Right forelimb (tissue), 1 donor: ENCODE measurements at places on chromosomes 5 and 9.

- DNase-seq = no peak
Measured at GRCh38 chr5:138595180-138595795, 20.1 kb upstream of the HSPA9 start.

DNA sequence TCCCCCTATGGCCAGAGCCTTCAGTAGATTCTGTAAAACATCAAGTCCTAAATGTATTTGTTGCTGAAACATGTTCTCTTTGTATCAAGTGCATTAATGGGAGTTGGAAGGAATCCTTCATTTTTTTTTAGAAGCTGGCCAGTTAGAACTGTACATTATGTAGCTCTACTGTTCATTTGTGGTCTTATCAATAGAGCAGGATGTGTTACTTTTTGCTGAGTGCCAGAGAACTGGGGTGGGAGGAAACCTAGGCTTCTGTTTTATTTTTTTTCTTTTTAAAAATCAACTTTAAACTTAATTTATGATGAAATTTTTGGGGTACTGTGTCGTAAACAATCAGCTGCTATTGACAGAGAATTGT, 5.1 kb downstream of the PIP5K1B start:
- no peak for DNase-seq

DNA sequence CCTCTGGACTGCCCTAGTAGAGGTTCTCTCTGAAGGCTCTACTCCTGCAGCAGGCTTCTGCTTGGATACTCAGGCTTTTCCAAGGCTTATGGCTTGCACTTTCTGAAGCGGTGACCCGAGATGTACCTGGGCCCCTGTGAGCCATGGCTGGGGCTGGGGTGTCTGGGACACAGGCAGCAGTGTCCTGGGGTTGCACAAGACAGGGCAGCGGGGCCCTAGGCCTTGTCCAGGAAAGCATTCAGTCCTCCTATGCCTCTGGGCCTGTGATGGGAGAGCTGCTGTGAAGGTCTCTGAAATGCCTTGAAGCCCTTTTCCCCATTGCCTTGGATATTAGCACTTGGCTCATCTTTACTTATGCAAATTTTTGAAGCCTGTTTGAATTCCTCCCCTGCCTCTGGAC, 192.2 kb downstream of the YTHDC2 start:
- DNase-seq = no peak

DNA sequence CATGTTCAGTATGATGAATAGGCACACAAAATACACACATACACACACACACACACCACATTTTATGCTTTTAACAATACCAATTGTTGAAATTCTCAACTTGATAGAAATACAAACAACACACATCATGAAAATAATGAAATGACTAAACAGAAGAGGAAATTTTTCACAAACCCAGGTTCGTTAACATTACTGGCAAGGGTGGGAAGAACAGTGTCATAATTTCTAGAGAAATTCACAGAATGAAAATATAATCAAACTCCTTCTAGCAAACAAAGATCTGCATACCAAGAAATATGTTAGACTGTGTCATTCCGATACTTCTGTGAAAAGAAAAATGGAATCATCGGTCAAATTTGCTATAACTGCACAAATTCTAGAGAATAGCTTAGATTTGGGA, 41.9 kb downstream of the ST8SIA4 start:
- DNase-seq = no peak

DNA sequence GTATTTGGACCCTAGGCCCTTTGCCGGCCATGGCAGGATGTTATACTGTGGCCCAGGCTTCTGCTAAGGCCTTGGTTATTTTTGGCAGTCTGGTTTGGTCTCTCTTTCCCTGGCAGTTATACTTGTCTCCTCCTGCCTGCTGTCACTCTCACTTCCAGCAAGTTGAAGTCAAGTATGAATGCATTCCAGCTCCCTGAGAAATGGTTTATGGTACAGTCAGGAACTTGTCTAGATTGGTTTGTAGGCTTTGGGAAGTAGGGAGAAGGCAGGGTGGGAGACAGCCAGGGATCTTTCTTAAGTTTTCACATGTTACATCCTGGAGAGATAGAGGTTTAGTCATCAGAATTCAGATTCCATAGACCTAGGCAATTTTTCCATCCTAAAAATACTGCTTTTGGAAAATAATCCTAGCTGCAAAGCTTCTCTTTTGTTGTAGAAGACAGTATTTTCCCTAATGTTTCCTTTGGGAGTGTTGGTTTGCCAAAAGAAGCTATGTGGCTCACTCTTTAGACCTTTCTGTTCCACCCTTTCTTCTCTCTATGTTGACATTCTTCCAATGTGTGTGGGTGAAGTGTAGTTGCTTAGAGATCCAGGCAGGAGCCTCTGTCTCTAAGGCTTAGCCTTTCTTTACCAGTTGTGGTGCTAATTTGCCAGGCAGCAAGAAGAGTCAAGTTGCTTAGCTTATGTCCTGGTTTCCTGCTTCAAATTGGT, 2.5 kb upstream of the KDM3B start:
- DNase-seq = no peak

DNA sequence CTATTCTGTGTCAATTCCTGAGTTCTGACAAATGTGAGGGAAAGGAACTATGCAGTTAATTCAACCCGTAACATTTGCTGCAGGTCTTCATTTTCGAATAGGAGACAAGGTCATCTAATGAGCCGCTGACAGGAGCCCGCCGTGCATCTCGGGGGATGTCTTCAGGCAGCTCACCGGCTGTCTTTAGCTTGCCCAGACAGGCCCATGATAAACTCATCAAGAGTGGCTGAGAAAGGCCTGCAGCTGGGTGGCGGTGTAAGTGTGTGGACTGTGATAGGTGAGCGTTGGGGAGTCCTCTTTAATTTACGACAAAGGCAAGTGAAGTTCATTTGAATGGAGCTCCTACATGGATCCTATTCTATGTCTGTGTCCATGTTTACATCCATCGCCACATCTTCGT, 190.5 kb downstream of the ADCY2 start:
- no peak for DNase-seq

- no peak for DNase-seq
Measured at GRCh38 chr9:7067169-7067568, 309.4 kb downstream of the KDM4C start.

GRCh38 chr5:81393430-81393782, 528 bp downstream of the ACOT12 start:
- DNase-seq = no peak

DNA sequence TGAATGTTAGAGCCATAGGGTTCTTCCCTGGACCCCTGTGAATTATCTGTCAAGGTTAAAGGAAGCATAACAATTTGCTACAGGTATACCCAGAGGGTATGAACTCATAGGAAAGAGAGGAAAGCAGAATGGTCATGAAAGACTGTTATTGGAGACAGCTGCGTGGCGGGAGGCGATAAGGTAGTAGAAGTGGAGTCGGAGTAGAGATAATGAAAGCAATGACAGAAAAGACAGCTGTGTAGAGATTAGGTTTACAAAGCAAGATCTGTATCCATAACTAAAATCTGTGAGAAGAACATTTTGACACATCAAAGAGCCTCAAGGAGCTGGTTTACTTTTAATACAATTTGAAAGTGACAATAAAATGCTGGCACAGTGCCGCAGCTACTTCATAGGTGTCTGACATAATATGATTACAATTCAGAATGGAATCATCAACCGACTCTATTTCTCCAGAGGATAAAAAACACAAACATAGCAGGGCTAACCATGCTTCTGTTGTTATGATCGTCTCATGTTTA, 603.9 kb downstream of the CDH12 start:
- no peak for DNase-seq

- DNase-seq = no peak
Measured at GRCh38 chr5:143569213-143569701, 165.8 kb upstream of the NR3C1 start.

DNA sequence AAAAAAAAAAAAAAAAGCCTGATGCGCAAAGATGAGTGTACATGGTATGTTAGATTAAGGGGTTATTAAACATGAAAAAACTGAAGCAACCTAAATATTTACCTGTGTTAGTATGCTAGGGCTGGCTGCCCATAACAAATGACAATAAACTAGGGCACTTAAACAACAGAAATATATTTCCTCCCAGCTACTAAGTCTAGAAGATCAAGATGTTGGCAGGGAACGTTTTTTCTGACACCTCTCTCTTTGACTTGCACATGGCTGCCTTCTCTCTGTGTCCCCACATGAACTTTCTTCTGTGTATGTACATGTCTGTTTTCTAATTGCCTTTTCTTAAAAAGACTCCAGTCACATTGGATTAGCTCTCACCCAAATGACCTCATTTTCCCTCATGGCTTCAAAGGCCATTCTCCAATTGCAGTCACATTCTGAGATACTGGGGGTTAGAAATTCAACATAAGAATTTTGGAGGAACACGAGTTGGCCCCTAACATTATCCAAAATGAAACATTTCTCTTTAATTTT, 694.5 kb downstream of the CDH9 start:
- DNase-seq = no peak

- DNase-seq = no peak
Measured at GRCh38 chr9:109730228-109730627, 49.8 kb upstream of the PALM2AKAP2 start.

GRCh38 chr9:112665347-112665746, 52.6 kb downstream of the INIP start:
- DNase-seq = no peak

DNA sequence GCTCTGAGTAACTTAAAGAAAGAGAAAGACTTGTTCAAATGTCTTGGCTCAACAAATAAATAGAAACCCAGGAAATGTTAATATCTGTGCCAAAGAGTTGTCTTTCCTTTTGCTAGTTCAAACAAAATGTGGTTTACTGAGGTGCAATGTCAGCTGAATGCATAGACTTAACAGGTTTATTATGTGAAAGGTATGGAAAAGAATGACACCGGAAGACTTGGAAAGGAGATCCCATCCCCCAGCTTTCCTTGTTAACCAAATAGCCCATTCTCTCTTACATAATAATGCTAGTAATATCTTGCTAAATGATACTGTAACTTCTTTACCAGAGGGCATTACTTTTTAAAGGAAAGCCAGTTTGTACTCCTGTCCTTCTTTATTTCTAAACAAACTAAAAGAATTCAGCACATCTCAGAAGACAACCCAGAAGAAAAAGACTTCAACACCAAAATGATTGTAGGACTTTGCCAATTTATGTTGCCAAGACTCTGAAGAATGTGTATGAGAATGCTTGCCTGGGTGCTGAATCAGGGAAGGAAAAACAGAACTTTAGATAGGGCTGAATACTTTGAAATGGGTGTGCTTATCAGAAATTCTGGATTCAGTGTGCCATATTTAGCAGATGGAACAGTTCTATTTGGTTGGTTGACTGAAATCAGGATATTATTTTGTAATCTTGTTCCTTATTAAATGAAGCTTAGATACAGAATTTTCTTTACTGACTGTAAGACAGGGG, 344.1 kb downstream of the TMEM38B start:
- DNase-seq = no peak

- DNase-seq = no peak
Measured at GRCh38 chr5:181173420-181174342, 26.3 kb downstream of the OR2V2 start.

DNA sequence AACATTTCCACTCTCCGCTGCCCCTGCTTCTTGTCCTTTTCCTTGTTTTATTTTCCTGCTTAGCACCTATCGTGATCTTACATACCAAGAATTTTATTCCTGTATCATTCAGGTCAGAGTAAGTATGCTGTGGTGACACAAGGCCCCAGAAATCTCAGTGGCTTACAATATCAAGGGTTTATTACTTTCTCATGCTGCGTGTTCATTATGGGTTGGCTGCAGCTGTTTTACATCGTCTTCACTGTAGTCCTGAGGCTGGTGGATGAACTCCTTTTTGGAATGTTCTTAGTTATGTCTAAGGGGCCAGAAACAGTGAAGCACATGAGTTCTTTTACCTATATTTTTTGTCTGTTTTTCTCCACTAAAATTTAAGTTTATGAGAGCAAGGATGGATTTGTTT, 51.2 kb downstream of the FCHO2 start:
- no peak for DNase-seq

GRCh38 chr5:109373932-109374331, 35.8 kb downstream of the PJA2 start:
- no peak for DNase-seq

DNA sequence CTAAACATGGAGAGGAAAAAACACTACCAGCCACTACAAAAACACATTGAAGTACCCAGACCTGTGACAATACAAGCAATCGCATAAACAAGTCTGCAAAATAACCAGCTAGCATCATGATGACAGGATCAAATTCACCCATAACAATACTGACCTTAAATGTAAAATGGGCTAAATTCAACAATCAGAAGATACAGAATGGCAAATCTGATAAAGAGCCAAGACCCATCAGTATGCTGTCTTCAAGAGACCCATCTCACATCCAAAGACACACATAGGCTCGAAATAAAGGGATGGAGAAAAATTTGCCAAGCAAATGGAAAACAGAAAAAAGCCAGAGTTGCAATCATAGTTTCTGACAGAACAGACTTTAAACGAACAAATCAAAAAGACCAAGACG, 294.4 kb downstream of the MEF2C start:
- no peak for DNase-seq

GRCh38 chr5:5343568-5343967, 78.9 kb upstream of the ICE1 start:
- no peak for DNase-seq

DNA sequence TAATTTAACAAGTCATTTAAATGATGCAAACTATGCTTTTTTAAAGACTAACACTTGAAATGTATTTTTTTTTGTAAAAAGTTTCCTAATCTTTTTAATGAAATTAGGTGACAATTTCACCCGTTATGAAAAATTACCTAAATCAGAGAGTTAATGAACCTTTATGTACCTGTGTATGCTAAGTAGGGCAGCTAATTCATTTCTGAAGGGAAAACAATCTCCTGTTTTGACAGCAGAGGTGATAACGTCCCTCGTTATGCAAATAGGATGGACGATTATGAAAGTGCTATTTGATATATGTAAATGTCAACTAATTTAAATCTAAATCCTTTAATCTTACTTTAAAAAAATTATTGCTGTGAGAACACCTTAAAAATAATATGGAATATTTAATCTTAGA, 58.8 kb downstream of the MEF2C start:
- no peak for DNase-seq

DNA sequence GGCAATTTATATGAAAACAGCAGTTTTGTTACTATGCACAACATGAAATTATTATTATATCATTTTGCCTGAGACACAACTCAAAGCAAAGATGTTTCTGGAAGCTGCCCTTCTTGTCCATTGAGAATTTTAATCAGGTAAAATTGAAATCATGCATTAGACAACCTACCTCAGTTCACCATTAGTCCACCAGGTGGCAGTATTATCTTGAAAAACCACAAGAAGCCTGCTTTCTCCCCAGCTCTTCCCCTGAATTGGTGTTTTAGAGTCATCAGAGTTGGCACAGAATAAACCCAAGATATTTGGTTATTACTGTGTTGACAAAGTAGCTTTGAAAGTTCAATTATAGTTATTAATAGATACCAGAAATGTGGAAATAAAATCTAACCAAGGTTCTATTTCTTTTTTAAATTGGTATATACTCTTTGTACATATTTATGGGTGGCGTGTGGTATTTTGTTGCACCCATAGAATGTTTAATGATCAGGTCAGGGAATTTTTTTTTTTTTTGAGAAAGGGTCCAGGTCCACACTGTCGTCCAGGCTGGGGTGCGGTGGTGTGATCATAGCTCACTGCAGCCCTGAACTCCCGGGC, 25.7 kb downstream of the UTP15 start:
- no peak for DNase-seq
